NCI-H187 (cell line): ENCODE measurements at places on chromosomes 1 and 21.

DNA sequence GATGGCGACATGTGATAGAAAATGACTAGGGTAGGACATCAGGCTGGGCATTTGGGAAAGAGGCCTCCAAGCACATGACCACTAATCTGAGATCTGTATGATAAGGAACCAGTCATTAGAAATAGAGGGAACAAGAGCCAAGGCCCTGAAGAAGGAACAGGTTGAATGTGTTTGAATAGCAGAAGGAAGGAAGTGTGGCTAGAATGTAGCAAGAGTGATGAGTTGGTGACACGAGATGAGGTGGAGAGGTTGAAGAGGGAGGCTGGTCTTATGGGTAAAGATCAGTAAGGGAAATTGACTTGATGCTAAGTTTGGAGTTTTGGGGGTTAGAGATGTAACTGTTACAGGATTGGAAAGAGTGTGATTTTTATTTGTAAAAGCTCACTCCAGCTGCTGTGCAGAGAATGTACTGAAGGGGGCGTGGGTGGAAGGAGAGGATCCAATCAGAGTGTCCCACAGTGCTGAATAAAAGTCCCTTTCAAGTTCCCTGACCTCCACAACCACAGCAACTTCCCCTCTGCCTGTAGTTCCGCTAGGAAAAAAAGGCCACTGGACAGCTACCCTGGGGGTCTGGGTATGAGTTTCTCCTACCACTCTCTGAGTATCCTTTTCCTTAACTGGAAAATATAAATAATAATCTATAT, 295.0 kb downstream of the OMA1 start:
- no peak for DNase-seq

- DNase-seq, result no peak
Measured at GRCh38 chr1:197017558-197018146, 40.3 kb downstream of the CFHR5 start.

- no peak for DNase-seq
Measured at GRCh38 chr21:25831300-25831960, 96.7 kb downstream of the GABPA start.

GRCh38 chr1:56297208-56297607, 282.2 kb downstream of the PLPP3 start:
- no peak for DNase-seq

GRCh38 chr1:119909890-119910596, 13.7 kb upstream of the ADAM30 start:
- no peak for DNase-seq

DNA sequence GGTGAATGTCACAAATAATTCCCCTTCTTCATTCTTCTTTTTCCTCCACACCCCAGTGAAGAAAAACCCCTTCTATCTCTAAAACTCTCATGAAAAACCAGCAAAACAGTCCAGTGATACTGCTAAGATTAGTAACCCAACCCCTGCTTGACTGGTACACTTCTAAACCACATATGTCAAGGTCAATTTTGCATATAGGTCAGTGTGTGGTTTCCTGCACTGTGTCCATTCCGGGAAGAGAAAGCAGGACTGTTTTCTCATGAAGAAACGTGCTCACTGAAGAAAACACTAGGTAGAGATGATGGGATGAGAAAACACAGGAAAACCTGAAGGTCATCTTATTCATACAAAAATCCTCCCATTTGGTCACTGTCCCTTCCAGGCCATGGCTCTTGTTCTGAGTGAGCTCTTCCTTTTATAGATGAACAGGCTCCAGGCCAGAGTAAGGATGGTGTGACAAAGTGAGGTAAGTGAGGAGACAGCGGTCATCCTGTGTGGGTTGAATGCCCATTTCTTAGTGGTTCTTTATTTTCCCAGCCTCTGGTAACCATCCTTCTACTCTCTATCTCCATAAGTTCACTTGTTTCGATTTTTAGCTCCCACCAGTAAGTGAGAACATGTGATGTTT, 122.7 kb downstream of the FASLG start:
- no peak for DNase-seq

- no peak for DNase-seq
Measured at GRCh38 chr1:219746141-219746540, 133.2 kb upstream of the ZC3H11B start.

DNA sequence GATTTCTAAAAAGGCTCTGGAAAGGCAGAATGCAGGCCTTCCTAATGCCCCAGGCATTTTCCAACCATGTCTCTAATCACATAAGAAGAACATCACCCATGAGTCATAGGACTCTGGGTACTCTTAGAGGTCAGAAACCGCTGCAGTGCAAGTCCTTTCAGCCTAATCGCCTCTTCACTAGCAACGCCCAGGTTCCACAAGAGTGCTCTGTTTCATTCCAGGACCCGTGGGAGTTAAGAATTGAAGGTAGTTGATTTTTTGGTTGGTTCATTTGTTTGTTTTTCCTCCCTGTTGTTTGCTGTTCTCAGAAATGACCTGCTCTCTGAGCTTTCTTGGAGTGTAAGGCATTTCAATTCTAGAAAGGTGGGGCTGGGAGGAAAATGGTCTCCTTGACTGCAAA, 123.2 kb downstream of the NR5A2 start:
- peak; percentile 21 for DNase-seq

- DNase-seq, result no peak
Measured at GRCh38 chr21:31894457-31894856, 21.6 kb downstream of the HUNK start.

DNA sequence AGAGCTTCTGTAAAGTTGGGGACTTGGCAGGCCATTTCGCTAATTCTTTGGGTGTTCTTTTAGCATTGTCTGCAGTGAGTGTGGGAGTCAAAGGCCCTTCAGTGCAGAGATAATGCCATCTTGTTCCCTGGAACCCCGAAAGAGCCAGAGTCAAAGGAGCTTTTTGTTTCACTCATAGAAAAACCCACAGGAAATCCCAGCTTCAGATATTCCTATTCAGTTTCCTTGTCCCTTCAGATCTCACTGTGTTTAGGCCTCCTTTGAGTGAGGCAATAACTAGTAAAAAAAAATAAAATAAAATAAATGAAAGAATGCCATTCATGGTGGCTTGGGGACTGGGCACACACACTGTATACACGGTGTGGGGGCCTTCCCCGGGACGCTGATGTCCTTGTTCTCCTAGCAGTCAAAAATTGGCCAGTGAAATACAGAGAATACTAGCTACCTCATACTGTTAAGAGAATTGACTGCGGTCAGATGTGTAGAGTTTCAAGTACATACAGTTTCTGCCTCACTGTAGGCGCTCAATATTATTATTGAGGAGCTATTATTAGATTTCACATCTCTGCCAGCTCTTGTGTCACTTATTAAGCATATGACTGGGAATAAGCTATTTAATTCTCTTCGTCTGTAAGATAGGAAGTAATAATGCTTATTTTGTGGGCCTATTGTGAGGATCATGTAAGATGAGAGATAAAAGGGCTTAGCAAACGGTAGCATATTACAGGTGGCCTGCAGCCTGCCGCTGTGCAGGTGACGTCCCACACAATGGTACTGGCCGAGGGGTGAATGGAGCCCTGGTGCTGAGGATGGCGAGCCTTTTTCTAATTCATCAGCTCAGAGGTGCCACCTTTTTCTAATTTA, 16.7 kb downstream of the DISC1 start:
- no peak for DNase-seq

DNA sequence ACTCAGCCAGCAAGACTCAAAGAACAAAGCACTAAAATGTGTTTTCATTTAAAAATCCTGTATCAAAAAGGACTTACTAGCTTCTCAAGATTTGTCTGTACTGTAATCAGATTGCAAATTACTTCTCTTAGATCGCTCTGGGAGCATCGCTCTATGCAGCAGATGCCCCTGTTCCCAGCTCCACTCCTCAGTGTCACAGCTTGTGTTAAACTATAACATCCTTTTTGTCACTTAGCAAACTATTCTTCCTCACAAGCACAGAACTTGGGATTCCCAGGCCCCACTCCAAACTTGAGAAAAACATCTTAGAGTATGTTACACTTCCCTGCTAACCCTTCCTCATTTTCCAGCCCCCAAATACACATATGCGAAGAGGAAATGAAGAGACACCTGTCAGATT, 85.1 kb upstream of the CHRM3 start:
- DNase-seq, result no peak

DNA sequence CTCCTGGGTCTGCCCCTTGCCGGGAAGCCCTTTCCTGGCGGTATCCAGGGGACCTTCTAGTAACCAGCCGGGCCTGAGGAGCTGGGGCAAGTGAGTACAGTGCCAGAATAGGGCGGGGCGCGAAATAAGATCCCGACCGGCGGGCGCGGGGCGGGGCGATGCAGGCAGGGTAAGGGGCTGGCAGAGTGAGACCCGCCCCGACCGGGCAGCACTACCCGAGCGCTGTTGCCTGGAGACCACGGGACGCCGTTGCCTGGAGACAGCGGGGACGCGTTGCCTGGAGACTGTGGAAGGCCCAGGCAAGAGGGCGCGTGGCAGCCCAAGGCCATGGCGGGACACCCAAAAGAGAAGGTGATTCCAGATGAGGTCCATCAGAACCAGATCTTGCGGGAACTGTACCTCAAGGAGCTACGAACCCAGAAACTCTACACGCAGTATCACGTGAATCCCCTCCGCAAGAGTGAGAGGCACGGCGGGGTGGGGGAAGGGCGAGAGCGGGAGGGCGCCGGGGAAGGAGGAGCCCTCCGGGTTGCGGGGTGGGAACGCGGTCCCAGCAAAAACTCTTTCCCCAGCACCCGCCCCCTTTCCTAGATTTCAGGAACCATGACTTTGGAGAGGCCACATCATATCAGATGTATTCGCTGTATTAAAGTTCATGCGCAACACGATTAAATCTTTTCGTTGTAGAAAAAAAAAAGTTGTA, 24.3 kb downstream of the EBNA1BP2 start:
- peak; percentile 67 for DNase-seq

DNA sequence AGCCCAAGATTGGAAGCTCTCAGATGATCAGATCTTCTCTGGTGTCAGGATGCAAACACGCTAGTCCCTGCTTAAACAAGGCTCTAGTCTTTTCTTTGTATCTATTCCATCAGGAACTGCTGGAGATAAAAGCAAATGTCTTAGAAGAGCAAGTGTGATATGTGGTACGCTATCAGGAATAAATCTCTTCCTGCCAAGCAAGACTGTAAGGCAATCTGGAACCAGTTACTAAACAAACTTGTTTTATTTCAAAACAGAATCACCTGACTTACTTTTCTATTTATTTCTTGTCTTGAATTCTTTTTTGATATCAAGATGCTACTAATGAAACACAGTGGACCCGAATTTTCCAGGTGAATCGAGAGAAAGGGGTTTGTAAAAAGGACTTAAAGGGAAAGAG, 139.9 kb upstream of the ZNF644 start:
- no peak for DNase-seq

DNA sequence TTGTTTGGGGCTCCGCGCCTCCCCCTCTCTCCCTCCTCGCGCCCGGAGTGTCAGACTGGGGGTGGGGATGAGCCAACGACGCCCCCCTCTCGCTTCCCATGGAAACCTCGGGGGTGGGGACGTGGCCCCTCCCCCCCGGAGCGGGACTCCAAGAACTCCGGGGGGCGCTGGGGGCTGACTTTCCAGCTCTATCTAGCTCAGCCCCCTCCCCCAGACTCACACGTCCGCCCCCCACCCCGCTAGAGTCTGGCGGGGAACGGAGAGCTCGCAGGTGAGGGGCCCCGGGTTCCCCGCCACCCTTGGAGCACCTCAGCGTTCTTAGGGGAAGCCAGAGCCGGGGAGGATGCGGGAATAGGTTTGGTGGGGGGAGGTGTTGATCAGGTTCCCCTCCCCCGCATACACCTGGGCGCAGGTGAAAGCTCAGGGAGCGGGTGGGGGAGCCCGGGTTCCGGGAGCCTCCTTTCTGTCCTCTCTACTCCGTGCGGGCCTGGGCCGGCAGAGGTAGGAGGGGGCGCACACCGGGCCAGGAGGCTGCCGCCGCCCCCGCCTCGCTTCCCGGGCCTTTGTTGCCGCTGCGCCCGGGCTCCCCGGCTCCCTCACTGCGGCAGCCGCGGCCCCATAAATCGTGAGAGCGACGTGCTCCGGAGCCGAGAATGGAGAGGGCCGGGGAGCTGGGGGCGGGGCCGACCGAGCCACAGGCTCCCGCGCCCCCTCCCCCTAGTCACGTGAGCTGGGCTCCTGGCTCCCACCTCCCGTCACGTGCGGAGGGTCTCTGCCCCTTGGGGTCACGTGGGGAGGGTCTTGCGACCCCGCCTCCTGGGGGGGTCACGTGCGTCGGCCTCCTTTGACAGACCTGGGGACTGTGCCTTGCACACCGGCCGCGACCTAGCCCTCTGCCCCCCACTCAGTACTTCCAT, 1.9 kb downstream of the EFNA3 start:
- peak; percentile 91 for DNase-seq

DNA sequence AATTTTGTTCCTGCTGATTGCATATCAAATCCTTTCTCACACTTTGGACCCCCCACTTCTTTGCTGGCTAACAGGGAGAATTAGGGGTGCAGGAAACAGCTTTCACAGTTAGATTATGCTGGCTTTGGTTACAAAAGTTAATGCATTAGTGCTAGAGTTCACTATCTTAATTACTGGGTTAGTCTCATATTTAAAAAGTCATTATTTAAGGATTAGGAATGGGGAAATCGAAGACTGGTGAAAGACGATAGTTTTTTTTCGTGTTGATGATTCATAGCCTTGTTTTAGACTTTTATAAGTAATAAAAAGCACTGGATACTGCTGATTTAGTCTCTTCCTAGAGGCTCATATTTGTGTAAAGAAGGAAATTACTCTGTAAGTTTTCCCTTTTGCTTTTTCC, 11.6 kb downstream of the ST6GALNAC3 start:
- DNase-seq, result no peak

GRCh38 chr21:41483415-41483814, 24.5 kb downstream of the TMPRSS2 start:
- DNase-seq, result no peak

- no peak for DNase-seq
Measured at GRCh38 chr1:181141431-181141910, 53.0 kb downstream of the IER5 start.

GRCh38 chr21:45767071-45768006, 123.8 kb downstream of the PCBP3 start:
- no peak for DNase-seq

- DNase-seq, result no peak
Measured at GRCh38 chr1:185699874-185700273, 34.3 kb upstream of the HMCN1 start.

- DNase-seq, result no peak
Measured at GRCh38 chr1:5743435-5744095, 248.7 kb downstream of the NPHP4 start.

- DNase-seq, result no peak
Measured at GRCh38 chr1:14627608-14628489, 29.4 kb downstream of the KAZN start.

DNA sequence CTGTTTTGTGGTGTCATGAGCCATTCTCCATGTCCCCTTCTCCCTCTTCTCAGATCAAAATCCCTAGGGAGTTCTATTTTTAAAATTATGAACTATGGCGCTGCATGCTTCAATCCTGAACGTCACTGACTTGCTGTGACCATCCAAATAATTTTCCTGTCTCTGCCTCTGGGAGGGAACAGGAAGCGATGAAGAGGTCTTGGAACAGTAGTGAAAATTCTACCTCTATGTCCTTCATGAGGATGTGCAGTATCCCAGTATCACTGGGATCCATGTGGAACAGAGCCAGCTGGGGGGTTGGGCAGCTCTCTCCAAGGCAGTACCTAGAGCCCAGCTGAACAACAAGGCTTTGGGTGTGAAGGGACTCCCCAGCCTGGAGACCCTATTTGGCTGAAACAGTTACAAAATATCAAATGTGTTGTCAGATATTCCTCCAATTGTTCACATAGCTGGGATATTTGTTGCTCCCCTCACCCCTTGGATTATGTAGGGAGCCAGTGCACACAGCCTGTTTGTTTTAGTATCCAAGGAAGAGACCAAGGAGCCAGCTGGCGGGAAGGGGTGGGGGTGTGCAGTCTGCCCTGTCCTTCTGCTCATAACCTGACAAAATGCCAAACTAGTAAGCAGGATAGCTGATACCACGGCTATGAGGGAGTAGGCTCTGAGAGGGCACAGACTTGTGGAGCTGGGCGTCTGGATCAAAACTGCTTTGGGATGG, 7.6 kb downstream of the DCLRE1B start:
- no peak for DNase-seq
